ENCODE measurements at places on chromosomes 2 and 18.

GRCh38 chr2:165793779-165794535 is at the start of gene GALNT3:
TSS of gene GALNT3 (minus strand) at chr2:165794247. CDS start at chr2:165770700, 23,547 bp downstream.
- DNase-seq = no peak

GRCh38 chr2:42796427-42797248 is 4.3 kb upstream of the HAAO start:
- no peak for DNase-seq

GRCh38 chr2:232088771-232089170 is 127.3 kb downstream of the DIS3L2 start:
- no peak for DNase-seq

DNA sequence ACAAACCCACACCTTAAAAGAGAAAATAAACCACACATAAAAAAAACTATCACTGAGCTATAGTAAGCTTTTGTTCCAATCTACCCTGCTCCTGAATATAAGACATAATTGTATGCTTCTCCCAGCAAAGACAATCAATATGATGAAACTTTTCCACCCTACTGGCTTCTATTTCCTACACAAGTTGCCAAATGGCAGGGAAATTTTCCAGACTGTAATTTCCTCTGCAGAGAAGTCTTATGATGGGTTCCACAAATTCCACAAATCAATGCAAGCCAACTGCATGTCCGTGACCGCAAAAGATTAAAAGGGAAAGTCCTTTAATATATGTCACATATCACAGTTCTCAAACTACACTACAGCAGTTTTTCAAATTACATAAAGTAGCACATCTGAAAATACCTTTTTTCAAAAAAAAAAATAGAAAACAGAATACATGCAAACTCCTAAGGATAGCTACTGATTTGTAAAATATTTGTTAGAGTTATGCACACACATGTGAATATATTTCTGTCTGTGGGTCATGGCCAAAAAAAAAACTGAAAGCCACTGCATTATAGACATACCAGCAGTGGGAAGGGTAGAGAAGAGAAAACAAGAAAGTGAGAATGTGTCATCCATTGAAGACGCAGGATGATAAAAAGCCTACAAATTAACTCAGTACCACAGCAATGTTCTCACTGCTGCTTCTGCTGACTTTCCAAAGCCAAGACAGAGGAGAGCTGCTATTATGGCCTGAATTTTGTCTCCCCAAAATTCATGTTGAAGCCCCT is 61.4 kb downstream of the RPL31 start:
- no peak for DNase-seq

GRCh38 chr18:24683925-24684324 is 223.5 kb downstream of the HRH4 start:
- DNase-seq = no peak

DNA sequence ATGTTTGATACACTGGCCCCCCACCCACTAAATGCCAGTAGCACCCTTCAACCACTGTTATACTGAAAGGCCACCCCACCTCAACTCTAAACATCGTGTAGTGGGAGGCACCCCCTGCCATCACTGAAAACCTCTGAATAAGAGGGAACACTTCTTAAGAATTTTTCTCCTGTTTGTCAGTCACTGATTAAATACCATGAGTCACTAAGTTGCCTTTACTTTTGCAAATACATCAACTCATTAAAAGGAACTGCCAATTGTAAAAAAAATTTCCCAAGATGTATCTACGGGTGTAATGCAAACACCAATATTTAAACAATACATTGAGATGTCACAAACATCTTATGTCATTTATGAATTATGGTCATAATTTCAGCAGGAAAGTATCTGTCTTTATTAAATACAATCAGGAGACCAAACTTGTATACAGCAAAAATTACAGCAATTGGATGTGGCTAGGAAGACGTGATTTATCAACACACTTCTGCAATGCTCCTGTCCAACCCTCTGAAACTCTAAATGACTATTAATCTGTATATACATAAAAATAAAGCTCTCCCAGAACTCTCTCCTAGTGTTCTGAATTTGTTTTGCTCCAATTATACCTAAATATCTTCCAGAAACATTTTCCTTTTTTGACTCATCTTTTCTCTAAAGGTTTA is 144.1 kb upstream of the STK17B start:
- DNase-seq = no peak

DNA sequence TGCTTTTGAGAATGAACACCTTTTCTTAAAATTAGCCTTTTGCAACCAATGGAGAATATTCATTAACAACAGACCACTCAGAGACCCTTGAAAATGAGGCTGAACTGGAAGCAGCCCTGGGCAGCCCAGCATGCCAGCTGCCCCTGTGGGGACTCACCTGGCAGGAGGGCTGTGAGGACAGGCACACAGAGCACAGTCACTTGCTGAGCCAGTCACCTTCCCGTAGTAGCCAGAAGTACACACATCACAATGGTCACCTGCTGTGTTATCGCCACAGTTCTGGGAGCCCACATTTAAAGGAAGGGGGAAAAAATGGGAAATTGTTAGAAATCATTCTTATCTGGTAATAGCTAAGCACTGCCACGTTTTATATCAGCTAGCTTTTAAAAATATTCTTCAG is 115.5 kb downstream of the LAMA1 start:
- no peak for DNase-seq

GRCh38 chr18:69518989-69519388 is 118.3 kb downstream of the DOK6 start:
- DNase-seq = no peak

DNA sequence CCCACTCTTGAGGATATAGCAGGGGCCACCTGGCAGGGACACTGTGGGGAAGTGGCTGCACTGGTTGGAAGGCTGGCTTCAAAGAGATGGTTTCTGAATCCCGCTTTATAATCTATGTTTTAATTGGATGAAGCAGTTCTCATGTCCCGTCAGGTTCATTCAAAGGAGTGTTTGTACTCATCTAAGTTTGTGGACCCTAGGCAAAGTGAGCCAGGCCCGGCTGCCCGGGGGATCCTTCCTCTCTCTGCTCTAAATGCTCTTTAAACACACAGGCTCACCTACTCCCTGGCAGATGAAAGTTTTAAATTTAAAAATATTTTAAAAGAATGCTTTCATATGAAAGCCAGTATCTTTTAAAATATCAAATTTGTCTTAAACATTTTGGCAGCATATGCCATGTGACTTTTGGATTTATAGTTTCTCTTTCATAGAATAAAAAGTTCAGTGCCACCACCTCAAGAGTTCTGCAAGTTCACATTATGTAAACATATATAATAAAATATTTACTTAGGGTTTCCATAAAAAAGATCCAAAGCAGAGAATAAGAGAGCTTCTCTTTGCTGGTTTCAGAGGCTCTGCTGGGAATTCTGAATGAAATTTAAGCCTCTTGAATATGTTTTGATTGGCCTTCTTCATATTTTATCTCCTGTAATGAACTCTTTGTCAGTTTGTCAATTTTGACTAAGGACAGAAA is 143.5 kb upstream of the ALPP start:
- no peak for DNase-seq

GRCh38 chr2:95685513-95685912 is 93.7 kb downstream of the TRIM43 start:
- DNase-seq = no peak

GRCh38 chr2:232772531-232772930 is 3.8 kb downstream of the KCNJ13 start:
- no peak for DNase-seq

- DNase-seq = no peak
Measured at GRCh38 chr2:212941361-212941760, 210.1 kb downstream of the IKZF2 start.

DNA sequence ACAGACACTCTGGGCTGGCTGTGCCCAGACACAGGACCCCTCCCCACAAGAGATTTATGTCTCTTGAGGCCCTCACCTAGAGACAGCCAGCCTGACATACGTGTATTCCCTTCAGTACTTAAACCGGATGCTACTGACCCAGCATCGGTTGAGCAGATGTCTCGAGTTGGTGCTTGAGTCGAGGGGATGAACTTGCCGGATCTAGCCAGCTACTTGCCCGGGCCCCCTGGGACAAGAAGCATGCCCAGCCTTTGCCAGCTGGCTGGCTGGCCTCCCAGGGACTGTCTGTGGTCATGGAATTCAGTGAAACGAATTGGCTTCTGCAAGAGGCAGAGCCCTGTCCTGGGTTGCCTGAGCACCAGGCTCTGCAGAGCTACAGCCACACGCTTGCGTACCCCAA is 36.0 kb downstream of the DNMT3A start:
- DNase-seq = peak; percentile 97

DNA sequence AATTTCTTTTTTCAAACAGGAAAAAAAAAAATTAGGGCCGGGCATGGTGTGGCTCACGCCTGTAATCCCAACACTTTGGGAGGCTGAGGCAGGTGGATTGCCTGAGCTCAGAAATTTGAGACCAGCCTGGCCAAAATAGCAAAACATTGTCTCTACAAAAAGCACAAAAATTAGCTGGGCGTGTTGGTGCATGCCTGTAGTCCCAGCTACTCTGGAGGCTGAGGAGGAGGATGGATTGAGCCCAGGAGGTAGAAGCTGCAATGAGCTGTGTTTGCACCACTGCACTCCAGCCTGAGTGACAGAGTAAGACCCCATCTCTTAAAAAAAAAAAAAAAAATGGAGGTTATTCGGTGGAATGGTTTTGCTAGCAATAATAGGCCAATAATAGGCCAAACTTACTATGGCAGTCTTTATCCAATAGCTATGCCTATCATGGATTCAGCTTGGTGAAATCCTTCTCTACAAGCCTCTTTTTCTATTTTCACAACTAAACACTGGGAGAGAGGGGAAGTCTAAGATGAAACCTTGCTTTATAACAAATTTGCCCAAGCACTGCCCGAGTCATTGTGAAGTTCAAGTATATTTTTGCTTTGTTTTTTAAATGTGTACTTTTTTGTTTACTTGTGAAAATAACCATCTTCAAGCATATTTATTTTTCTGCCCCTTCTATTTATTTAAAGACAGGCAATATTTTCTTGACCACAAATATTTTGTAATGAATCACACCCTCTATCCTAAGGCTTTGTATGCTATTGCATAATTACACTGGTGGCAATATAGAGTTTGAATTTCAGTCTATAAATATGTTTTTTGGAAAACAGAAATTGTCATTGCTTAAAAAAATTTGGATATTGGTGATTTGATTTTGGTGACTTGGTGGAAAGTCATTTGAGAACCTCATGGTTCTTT is 20.0 kb upstream of the KYNU start:
- DNase-seq = no peak

Measured in NCI-H524 treated with DMSO at 0.1 percent for 48 hours (cell line).